ENCODE measurements at places on chromosomes 3 and 15.

GRCh38 chr3:189269365-189269764 is 97.6 kb downstream of the TPRG1 start:
- no peak for DNase-seq

DNA sequence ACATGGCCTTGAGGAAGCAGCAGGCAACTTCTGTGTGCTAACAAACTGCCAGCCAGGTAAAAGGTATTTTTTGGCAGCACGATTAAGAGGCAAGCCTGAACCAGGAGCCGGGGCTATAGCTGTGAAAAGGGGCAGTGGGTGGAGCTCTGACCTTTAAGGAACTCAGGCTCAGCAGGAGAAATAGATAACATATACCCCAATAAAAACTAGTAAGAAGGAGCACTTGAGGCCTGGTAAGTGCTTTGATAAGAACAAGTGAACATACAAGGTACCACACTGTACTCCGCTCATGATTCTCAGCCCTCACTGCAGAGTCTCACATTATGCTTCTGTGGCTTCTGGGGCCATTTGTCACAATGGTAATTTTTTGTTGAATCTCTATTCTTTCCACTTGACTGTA is 5.4 kb downstream of the FYCO1 start:
- no peak for DNase-seq

GRCh38 chr3:42300013-42300412 is 34.0 kb upstream of the CCK start:
- DNase-seq = no peak

DNA sequence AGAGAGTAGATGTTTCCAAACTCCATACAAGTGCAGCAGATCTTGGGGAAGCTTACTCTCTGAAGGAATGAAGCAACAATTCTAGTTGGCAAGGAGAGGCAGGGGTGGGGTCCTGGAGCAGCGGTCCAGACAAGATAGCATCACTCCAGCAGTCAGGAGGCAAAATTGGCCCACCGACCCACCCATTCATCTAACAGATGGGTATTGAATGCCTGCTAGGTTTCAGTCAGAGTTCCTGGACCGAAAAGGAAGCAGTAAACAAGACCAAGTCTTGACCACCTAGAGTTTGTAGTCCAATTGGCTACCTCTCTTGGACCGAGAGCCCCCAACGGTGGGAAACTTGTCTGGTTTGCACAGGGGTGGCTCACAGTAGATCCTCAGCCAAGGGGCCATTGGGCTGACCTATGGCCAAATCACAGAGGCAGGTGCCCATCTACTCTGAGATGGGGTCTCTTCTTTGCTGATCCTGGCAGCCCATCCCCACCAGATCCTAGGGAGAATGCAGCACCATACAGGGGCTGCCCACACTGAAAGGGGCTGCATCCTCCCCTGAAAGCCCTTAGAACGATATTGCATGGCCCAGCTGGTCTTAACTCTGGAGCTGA is 74.3 kb downstream of the CORO2B start:
- no peak for DNase-seq

DNA sequence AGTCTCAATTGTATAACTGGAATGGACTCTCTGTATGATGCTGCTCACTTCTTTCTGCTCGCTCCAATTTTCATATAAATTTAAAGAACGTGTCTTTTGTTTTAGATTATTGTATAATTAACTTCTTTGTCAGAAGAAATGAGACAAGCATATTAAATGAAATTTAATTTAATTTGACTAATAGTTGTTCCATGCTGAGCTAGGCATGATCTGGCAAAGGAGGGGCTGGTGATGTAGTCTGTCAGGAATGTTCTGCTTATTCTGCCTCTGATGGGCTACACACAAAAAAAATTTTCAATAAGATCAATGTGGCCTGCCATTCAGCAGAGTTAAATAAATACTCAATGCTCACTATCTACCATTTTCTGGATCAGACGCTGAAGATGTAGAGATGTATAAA is 208.4 kb upstream of the CD96 start:
- no peak for DNase-seq

All from left lobe of liver (tissue), 2 donors.